Activated CD8-positive, alpha-beta memory T cell treated with anti-CD3 and anti-CD28 coated beads for 48 hours (primary cell): ENCODE measurements at places on chromosomes 2 and 18.

GRCh38 chr18:49630246-49630699, 68.4 kb downstream of the LIPG start:
- no peak for DNase-seq

- no peak for DNase-seq
Observed at GRCh38 chr2:69490486-69490885, 53.3 kb upstream of the NFU1 start.

DNA sequence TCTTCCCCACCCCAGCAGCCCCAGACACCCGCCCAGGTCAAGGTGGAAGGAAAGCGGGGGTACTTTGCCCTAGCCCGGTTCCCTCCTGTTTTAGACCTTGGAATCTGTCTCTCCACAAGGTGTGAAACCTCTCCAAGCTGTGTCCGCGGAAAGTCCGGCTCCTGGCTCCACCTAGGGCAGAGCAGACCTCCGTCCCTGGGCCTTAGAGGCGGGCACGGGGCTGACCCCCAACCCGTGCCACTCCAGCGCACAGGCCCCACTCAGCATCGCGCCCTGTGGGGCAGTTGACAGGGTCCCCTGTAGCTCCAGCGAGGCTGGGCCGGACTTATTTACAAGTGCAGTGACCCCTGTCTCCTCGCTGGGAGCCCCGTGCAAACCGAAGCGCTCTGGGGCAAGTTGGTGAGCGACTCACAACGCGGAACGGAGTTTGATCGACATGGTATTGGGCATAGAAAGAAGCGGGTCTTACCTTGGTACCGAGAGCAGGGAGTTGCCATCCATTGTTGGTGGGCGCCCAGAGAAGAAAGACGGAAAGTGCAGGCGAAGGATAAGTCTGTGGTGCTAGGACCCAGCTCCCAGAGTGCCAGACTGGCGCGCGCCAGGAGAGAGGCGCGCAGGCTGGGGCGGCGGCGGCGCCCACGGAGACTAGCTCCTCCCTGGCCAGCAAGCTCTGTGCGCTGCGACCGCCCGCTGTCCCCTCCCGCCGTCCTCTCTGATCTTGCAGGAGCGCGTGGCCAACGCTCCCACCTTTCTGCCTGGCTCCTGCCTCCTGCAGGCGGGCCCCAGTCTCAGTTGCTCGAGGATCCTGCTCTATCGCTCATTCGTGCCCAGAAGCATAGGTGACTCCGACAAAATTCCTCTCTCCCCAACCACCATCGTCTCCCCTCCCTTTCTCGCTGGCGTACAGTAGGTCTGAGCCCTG, at the start of gene SPHKAP:
SPHKAP (minus strand) TSS at position 590 of the 922 bp plus-strand sequence; CDS start at position 501, 89 bp downstream.
- DNase-seq = no peak

GRCh38 chr2:204452464-204453023, 92.7 kb upstream of the PARD3B start:
- DNase-seq = no peak

- no peak for DNase-seq
Observed at GRCh38 chr2:161138429-161138828, 21.8 kb upstream of the TANK start.

GRCh38 chr18:4908328-4908727, 288.7 kb downstream of the AKAIN1 start:
- DNase-seq = no peak

- no peak for DNase-seq
Observed at GRCh38 chr2:110843496-110843895, 111.1 kb downstream of the ACOXL start.

GRCh38 chr2:192775459-192776262, 580.9 kb upstream of the TMEFF2 start:
- DNase-seq = no peak

DNA sequence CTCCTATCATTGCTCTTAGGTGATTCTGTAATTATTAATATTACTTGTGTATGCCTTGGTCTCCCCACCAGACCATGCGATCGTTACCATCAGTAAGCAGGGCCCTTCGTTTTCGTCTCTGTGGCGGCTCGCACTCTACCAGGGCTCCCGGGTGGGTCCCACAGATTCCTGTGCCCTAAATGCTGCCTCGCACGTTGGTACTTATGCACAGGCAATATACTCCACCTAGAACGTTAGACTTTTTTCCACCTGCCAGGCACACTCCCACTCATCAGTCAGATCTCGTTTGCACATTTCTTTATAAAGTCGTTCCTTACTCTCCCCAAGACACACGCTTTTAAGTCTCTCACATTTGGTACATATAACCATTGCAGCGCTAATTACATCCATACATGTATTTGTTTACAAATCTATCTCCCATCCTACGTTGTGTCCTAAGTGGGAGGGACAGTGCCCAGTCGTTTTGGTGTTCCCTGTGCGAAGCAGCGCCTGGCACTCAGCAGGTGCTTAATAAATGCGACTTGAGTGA, 901 bp downstream of the FEZ2 start:
- no peak for DNase-seq

- DNase-seq = no peak
Observed at GRCh38 chr18:13895505-13896033, 19.8 kb downstream of the MC2R start.

- no peak for DNase-seq
Observed at GRCh38 chr2:196284866-196285557, 113.6 kb upstream of the STK17B start.

DNA sequence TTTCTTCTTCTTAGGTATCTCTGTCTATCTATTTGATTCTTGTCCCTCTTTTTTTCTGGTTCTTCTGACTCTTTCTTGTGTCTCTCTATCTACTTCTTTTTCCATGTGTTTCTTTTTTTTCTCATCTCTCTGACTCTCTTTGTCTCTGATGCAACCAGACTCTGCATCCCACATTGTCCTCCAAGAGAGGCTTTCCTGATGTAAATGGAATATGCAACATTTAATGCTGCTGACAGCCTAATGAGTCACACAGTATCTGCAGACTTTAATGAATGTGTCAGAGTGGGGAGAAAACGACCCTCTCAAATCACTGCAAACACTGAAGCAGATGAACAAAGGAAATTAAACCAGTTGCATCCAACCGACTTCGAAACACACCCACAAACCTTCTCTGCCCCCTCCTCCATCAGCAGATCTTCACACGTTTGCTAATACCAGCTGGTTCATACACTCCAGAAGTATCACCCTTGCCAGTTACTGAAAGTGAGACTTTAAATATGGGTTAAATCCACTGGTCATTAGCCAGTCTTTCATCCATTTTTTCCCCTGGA, 351.5 kb downstream of the TXNL1 start:
- DNase-seq = no peak
